ENCODE measurements at places on chromosomes 2 and 18. TPM values are rescaled to one million over a fixed set of nuclear protein-coding genes. Genes with fewer than 3 reads are reported as not detected.

The FRZB gene
- total RNA-seq: under 0.01 TPM

The ANKRD44 gene
- 39.5 TPM for total RNA-seq

The C1GALT1C1L gene
- 0.33 TPM for total RNA-seq

The SLC38A11 gene
- total RNA-seq: not detected

The CIB4 gene
- not detected for total RNA-seq

The SERPINB12 gene
- total RNA-seq: not detected

The RAD51AP2 gene
- total RNA-seq: not detected

The UGT1A5 gene
- not detected for total RNA-seq

The EIF4E2 gene
- total RNA-seq: 100 TPM

The KCNG2 gene
- total RNA-seq: not detected

The HOXD9 gene
- total RNA-seq: 22.5 TPM

The CFC1 gene
- total RNA-seq: not detected

The VWA3B gene
- not detected for total RNA-seq
